ENCODE measurements at places on chromosomes 12 and 14. TPM values are rescaled to one million over a fixed set of nuclear protein-coding genes. Genes with fewer than 3 reads are reported as not detected.
A peak's percentile ranks its signal among the peaks of the same experiment; 100 is the strongest.

- no peak for DNase-seq
Observed at GRCh38 chr12:65784289-65785015, 39.8 kb upstream of the HMGA2 start.

DNA sequence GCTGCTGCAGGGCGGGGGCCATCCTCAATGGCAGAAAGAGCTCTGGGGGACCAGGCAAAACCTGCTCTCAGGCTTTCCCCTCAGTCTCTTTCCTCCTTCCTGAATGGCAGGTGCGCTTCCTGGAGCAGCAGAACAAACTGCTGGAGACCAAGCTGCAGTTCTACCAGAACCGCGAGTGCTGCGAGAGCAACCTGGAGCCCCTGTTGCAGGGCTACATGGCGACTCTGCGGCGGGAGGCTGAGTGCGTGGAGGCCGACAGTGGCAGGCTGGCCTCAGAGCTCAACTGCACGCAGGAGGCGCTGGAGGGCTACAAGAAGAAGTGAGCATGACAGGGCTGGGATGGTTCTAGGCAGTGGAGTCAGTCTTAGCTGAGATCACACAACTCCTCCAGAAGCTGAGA is 22.9 kb upstream of the KRT83 start:
- DNase-seq, result no peak

- no peak for DNase-seq
Observed at GRCh38 chr12:57452937-57453509, 2.1 kb upstream of the INHBE start.

GRCh38 chr12:116165036-116165425 is 112.5 kb downstream of the MED13L start:
- DNase-seq, result peak; percentile 11

DNA sequence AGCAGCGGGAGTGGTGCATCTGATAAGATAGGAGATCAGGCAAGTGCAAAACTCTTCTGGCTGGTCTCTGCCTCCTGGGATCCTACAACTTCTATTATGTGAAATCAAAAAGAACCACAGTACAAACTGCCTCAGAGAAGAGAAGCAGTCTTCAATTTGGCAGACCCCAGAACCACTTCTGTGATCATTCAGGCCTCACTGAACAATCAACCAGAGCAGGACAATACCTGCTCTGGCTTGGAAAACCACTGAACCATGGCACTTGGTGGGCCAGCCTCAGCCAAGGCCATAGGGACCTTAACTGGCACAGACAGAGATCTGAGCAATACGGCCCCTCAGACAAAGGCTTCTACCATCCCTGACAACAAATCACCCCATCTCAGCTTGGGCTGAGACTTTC is 103.0 kb downstream of the NDUFA12 start:
- DNase-seq, result no peak

DNA sequence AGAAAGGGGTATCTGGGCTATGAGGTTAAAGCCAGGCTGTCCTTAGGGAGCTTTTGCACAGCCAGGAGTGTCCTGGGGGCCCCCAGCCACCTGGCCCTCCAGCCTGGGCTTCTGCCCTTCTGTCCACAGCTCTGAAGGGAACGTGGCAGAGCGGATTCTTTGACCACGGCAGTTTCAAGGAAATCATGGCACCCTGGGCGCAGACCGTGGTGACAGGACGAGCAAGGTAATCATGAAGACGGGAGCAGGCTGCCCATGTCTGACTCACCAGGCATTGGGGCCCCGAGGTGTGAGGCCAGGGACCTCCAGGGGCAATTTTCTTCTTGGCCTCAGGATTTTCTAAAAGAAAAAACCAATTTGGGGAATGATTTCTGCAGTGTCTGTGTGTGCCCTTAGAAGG is 53.1 kb downstream of the FOXN4 start:
- no peak for DNase-seq

- DNase-seq, result no peak
Observed at GRCh38 chr12:85968606-85969005, 94.5 kb downstream of the NTS start.

DNA sequence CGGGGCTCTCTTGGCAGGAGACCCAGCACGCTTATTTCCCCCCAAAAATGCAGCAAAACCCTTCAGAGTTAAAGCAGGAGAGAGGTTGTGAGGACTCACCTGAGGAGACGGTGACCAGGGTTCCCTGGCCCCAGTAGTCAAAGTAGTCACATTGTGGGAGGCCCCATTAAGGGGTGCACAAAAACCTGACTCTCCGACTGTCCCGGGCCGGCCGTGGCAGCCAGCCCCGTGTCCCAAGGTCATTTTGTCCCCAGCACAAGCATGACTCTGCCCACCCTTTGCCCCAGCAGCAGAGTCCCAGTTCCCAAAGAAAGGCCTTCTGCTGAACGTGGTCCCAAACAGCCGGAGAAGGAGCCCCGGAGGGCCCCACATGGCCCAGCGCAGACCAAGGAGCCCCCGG is 337.7 kb downstream of the TMEM121 start:
- no peak for DNase-seq

DNA sequence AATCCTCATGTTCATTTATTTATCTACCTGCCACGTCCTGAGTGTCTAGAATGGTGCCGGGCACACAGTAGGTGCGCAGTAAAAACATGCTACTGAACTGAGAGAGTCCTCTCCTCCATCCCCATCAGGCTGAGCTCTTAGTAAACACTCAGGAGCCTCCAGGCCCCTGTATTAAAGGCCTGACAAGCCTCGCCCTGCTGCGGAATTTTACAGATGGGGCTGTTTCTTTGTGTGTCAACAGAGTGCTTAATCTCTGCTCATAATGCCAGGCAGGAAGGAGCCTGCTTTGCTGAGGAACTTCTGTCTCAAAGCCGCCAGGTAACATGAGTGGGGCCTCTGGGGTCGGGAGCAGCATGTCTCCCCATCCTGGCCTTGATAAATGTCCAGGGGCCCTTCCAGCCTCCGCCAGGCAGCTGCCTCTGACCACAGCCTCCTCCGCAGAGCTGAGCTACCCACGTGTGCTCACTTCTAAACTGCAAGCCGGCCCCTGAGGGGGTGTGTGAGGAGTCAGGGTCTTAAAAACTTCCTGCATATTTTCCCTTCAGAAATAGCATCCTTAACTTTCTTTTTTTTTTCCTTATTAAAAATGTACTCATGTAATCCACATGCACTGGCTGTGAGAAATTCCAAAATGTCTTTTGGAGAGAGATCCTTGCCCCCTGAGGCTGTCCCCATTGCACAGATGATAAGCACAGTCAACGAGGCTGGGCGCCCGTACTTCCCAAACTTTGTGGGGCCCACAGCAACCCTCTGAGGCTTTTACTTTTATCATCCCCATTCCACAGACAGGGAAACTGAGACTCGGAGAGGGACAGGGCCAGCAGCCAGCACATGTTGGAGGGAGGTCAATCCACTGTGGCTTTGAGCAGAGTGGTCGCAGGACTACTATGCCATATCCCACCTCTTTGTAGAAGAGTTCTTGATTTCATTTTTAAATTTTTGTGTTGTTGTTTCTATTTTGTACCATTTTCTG is 116.0 kb upstream of the NCOR2 start:
- no peak for DNase-seq

DNA sequence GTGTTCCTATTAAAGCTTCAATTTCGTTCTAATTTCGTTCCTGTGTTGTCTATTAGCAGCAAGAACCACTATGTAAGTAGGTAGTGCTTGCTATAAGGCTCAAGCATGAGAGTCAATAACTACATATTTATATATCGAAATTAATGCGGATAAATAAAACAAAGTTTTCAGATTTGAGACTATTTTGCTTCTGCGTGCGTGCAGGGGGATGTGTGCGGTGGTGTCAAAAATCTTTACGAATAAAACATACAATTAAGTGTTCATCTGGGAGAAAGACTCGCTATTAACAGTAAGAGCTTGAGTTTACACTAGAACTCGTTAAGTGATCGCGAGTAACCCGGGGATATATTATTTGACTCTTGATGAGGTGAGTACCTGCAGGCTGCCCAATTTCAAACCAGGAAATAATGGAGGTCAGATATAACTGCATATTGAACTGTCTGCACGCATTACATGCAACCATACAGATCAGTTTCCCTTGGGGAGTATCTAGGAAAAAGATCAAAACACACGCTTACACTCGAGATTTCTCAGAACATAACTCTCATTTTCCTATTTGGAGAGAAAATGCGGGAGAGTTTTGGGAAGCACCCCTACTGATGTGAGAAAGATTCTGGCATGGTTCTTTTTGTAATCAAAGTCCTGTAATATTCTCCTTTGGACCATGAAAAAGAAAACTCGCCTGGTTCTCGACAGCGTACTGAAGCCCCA is 813 bp downstream of the TWF1 start:
- no peak for DNase-seq

- DNase-seq, result no peak
Observed at GRCh38 chr12:80262346-80262745, 163.0 kb downstream of the OTOGL start.

DNA sequence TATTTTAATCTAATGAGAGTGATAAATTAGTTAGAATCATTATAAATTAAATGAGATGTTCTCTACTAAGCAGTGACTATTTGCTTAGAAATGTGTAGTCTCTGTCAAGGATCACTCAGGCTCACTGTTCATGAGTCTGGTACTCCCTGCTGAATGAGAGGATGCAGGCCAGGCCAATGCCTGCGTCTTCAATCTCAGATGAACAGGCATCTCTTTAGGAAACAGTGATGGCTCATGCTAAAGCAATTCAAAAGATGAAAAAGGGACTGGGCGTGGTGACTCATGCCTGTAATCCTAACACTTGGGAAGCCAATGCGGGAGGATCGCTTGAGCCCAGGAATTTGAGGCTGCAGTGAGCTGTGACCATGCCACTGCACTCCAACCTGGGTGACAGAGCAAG is 106.8 kb downstream of the ZFC3H1 start:
- DNase-seq, result peak; percentile 68

DNA sequence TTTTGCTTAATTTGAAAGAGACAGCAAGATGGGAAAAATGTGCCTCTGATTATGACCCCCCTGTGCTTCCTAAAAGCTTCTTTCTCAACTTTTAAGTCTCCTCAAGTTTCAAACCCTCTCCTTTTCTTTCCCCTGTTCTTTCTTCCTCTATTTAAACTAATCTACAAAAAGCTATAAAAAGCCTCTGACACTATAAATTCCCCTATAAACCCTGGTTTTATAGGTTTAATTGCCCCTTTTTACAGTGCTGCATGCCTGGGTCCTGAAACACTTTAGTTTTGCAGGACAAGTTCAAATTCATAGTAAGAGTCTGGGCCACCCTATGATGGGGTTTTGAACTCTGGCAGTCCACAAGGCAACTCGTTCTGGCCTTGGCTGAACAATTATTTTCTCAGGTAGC is 510.9 kb upstream of the TBX3 start:
- DNase-seq, result no peak

DNA sequence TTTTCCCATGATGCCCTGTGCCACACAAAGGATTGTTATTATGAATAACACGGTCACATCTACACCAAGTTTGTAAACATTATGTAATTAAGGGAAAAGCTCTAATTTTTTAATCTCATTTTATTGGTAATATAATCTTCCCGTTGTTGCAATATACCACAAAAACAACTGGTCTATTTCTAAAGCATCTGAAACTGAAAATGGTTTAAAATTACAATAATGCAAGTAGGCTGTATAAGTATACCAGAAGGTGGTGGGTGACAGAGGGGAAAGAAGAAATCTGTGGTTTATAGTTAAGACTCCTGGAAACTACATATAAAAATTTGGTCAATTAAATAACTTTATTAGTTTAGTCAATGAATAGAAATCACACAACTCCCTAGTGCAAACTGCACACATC is 5.2 kb downstream of the DDHD1 start:
- DNase-seq, result no peak

DNA sequence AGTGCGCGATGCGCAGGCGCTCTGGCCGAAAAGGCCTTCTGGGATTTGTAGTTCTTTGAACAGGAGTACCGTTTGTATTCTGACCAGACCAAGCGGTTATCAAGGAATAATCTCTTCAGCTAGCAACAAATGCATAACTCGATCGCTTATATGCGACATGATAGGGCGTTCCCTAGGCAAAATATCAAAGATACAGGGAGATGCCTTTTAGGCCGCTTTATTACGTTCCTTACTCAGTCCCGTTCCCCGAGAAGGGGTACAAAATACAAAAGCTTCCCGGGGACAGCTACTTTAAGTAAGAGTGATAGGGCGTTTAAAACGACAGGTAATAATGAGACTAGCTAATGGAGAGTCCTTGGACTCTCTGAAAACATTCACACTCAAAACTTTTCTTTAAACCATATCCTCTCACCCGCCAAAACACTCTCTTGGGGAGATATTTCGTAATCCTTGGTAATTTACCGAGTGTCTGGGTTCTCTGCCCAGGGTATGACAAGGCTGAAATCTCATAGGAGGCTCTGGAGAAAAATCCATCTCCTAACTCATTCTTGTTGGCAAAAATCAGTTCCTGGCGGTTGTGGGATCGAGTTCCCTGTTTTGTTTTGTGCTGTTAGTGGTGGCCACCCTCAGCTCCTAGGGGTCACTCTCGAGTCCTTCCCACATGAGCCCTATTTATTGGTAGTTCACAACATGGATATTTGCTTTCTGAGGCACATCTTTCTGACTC is 412 bp upstream of the SNW1 start:
- DNase-seq, result no peak

DNA sequence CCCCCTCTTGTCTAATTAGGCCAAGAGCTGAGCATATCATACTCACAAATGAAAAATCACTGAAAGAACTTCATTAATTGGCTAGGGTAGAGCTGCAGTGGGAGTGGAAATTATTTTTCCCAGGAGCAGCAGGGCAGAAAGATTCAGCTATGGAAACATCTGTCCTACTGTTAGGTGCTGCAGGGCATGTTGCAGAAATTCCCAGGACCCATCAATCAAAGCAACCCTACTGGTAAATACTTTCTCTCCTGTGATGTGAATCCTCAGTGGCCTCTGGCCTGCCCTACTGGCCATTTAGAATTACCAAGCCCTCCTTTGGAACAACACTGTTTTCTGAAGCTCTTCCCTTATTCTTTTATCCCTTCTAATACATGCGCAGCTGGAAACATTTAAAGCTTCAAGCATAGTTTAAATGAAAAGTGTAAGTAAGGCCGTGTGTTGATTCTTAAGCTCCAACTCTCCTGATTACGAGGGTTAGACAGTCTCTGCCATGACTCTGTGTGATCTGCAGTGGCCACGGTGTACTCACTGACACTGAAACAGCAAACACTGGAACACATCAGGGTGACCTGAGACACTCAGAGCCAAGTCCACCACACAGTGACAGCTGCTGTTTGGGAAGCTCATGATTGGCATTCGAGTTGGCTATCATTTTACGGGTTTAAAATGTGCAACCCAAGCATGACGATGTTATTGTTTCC is 62.6 kb upstream of the TMCC3 start:
- no peak for DNase-seq

DNA sequence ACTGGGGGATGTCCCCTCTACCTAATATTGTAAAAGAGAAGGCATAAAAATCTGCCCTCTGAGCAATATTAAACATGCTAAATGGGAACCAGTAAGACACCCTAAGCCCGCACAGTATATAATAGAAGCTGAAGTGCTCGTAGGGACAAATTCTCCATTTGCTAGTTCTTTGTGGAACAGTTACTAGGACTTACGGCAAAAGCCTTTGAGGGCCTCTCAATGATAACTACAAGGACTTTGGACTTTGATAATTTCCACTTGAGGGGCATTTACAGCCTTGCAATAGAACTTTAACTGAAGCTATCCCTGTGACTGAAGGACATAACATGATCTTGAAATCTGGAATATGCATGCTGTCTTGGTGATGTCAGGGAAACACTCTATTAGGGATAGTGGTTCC is 111.5 kb upstream of the IFNG-AS1 start:
- no peak for DNase-seq

CISTR gene
- not detected for polyA plus RNA-seq

MYH6 gene
- polyA plus RNA-seq, result not detected

CMA1 gene
- polyA plus RNA-seq, result not detected

C12orf43 gene
- polyA plus RNA-seq, result 13.6 TPM

FOXG1 gene
- polyA plus RNA-seq, result not detected

RPGRIP1 gene
- polyA plus RNA-seq, result not detected

RBP5 gene
- polyA plus RNA-seq, result 0.36 TPM

SYNDIG1L gene
- polyA plus RNA-seq, result not detected

CREBL2 gene
- 31.0 TPM for polyA plus RNA-seq

BIN2 gene
- polyA plus RNA-seq, result not detected

TMEM117 gene
- 11.3 TPM for polyA plus RNA-seq

Data from AG04450 (cell line).